Fibroblast of skin of left quadriceps (primary cell): ENCODE measurements at places on chromosomes 2 and 18.

DNA sequence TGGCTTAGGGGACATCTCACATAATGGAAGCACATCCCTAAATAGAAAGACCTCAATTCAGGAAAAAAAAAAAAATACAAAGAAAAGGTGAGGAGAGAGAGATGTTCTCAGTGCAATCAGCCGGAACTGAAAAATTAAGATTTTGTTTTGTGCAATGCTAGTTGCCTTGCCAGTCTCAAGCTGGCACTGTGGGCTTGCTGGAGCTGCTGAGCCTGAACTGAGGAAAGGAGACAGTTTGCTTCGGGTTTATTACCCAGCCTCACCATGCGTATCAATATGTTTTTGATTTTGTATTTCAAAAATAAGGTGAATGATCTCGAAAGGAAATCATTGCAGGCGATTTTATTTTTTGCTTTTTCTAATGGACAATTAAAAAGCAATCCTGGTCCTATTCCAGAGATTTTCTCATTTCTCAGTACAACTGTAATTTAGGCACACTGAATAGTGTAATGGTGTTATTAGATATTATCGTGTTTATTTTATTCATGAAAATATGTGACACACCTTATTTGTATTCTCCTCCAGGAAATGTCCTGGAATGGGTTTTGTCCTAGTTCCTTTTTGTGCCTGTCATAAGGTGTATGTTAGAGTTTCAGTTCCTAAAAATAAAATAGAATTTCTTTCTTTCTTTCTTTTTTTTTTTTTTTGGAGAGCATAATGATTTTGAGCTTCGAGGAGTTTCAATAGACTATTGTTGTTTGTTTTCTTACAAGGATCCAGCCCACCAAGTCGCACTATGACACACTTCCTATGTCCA is 72.8 kb upstream of the ZEB2 start:
- no peak for DNase-seq

GRCh38 chr18:13688191-13689136 is 37.9 kb downstream of the FAM210A start:
- DNase-seq: no peak

- no peak for DNase-seq
Measured at GRCh38 chr2:237149425-237149824, 63.7 kb downstream of the COPS8 start.

DNA sequence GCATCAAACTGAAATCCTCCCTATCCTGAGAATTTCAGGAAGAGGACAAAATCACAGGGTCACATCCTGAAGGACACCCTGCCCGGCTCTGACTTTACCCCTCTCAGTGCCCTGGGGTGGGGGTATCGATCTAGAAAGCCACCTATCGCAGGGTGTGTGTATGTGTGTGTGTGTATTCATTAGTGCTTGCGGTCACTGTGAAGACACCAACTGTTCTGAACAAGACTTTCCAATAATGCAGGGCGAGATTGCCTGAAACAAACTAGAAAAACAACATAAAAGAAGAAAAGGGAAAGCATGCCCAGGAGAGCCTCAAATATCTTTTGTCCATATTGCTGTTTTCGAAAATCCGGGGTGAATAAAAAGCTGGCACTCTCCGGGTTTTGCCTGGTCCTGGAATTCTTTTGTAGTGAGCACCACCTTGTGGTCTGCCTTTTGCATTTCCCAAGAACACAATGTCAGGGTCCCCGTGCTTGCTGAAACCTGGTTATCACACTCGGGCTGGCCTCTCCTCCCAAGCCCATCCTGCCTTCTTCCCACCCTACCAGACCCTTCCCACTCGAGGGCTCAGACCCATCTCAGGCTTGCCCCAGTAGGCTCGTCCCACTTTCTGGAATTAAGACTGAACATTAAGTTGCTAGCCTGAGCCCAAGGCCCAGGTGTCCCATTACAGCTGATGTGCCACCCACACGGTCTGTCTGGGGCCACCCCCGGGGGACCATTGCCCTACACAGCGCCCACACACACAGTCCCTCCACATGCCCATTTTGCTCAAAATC is 25.0 kb upstream of the COPS8 start:
- DNase-seq: peak; percentile 54

DNA sequence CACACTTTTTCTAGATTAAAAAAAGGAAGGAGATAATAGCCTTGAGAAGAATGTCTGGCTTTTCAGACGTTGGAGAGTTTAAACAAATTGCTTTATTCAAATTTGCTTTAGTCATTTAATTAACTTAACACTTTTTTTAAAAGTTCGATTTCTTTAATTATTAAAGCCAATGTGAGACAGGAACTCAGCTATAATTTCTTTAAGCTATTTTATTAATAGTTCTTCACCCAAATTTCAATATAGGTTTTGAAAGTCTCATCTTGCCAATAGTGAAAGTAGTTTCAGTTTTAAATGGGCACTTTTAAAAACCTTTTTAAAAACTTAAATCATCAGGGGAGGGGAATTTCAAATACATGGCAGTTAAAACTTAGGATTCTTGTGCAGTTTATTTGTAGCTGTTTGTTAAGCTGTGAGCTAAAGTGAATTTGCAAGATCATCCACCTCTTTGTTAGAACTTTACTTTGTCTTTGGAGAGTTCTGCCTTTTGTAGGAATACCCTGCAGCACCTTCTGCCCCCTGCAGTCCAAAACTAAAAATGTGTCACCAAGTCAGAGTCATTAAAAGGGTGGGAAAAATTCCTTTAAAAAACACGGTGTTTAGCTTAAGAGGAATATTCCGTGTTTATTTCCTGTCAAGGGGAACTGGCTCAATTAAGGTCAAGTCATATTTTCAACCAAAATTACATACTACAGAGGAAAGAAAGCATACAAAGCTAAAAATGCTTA is 4.6 kb downstream of the TGIF1 start:
- DNase-seq: no peak

- no peak for DNase-seq
Measured at GRCh38 chr2:176743671-176744070, 468.9 kb upstream of the HNRNPA3 start.

- no peak for DNase-seq
Measured at GRCh38 chr2:188916736-188917135, 57.4 kb upstream of the COL3A1 start.

DNA sequence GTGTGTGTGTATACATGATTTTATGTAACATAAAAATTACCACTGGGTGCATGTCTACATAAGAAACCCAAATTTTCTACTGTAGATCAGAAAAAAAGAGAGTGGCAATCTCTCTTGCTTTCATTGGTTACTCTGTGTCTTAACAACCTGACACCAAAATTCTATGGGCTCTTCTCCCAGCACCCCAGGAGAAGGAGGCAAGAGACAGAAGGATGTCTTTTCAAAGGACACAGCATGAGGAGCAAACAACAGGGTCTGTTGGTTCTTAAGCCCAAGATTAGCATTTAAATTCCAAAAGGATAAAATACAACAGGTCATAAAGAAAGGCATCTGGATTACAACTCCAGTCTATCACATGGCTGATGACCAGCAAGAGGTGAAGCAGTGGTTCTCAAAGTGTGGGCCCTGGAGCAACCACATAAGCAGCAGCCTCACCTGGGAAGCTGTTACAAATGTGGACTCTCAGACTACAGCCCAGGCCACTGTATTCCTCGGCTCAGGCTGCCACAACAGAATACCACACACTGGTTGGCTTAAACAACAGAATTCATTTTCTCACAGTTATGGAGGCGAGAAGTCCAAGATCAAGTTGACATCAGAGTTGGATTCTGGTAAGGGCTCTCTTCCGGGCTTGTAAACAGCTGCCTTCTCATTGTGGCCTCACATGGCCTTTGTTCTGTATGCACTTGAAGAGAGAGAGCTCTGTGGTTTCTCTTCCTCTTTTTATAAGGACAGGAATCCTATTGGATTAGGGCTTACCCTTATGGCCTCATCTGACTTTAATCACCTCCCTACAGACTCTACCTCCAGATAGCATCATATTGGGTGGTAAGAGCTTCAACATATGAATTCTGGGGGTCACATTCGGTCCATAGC is 79.8 kb upstream of the RNF152 start:
- DNase-seq: no peak

- DNase-seq: no peak
Measured at GRCh38 chr2:85768713-85769112, 14.9 kb downstream of the ATOH8 start.

DNA sequence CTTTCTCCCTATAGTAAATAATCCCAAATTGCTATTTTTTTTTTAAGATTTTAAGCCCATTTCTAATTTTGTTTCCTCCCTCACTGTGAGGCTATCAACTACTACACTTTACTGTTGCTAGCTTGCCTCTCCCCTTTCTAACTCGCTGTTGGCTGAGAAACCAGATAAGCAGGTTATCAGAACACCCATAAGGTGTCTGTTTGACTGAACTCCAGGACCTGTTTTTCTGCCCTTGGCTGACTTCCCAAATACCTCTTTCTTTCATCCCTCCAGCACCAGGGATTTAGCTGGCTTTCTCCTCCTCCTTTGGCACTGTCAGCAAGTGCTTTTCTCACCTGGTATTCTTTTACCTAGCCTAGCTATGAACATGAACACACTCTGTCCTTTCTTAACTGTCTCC is 11.1 kb downstream of the TRAK2 start:
- DNase-seq: no peak

GRCh38 chr2:62038975-62039771 is 133.7 kb downstream of the COMMD1 start:
- DNase-seq: peak; percentile 27

GRCh38 chr2:101371636-101372035 is 15.7 kb downstream of the CREG2 start:
- no peak for DNase-seq

GRCh38 chr2:69936906-69937305 is 22.0 kb downstream of the MXD1 start:
- no peak for DNase-seq

DNA sequence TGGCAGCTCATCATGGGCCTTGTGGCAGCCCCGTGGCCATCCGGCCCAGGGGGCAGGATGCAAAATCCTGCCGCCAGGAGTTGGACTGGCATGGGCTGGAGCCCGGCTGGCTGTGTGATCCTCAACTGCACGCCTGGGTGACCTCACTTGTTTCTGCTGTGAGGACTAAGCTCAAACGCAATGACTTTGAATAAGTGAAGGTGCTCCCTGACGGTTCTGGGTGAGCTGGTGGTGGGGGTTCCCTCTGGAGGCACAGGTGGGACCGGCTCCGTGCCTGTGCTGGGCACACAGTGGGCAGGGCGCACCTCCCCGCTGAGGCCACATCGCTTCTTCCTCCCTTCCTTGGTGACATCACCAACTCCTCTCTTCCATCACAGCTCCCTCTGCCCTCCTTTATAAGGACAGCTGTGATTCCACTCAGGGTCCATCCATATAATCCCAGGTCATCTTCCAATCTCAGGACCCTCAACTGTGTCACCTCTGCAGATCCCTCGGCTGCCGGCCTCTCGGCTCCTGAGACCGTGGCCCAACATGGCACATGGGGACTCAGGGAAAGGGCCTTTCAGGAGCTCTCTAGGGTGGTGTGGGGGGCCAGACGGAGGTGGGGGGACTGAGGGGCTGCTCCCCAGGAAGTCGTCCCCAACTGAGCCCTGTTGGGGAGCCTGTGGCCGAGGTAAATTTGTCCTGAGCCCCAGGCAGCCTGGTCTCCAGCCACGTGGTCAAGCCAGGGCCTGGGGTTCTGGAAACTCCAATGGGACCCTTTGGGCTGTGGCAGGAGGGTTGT is 75.5 kb upstream of the ODC1 start:
- no peak for DNase-seq

GRCh38 chr2:12694990-12695774 is 21.6 kb upstream of the TRIB2 start:
- no peak for DNase-seq
